ENCODE measurements at places on chromosomes 7 and 10.

GRCh38 chr10:132735923-132736391 lies 50.0 kb downstream of the NKX6-2 start:
- no peak for DNase-seq

DNA sequence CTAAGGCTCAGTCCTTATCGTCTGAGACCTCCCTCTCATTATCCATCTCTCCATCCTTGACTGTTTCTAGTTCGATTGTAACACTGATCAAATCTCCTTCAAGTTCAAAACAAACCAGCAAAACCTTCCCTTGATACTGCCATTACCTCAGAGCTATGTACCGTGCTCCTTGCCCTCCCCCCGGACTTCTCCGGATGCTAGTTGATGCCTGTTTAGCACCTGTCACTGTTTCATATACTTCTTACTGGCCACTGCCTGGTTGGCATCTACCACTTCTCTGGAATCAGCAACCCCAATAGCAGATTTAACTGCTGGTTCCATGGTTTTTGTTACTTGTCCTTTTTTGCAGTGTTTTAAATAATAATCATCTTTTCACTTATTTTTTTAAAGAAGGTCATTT lies 64.1 kb downstream of the BMPR1A start:
- no peak for DNase-seq

GRCh38 chr10:84826704-84827103 lies 498.3 kb downstream of the CCSER2 start:
- no peak for DNase-seq

DNA sequence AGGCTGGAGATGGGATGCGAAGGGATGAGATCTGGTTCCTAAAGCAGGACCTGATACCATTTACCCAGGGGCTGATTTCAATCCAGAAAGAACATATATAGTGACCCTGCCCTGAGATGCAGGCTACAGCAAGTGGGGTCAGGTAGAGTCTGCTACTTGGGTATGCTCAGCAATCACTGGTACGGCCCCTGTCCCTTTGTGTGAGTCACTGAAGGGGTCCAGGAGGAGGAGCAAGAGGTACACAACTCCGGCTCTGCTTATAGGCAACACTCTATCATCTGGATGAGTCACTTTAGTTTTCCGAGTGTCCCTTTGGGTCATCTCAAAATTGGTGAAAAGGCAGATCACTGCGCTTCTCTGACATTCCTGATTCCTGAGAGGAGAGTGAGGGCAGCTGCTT lies 79.6 kb upstream of the SORCS1 start:
- DNase-seq, result no peak

GRCh38 chr10:131478377-131478989 lies 167.0 kb upstream of the TCERG1L start:
- no peak for DNase-seq

GRCh38 chr7:29430279-29430949 lies 133.2 kb upstream of the PRR15 start:
- DNase-seq, result no peak

GRCh38 chr10:75432763-75433162 lies 1.3 kb downstream of the LRMDA start:
- no peak for DNase-seq
